ENCODE measurements at places on chromosomes 13 and 19. TPM values are rescaled to one million over a fixed set of nuclear protein-coding genes. Genes with fewer than 3 reads are reported as not detected.

LMTK3 gene
- total RNA-seq, result not detected

MIA gene
- total RNA-seq, result not detected

DNA sequence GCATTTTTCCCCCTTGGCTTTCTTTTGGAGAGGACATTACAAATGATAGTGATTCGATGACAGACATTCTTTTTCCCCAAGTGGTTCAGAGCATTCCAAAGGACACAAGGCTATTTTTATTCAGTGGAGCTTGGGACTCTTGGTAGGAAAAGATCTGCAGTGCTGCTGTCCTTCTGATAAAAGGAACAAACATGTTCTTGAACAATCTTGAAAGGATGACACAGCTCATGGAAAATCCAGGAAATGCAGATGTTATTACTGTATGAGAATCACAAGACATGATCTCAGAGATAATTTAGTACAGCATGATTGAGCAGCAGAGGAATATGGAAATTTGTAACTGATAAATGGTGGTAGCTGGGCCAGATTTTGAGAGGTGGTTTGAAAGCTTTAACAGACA, 96.2 kb upstream of the RFC3 start:
- DNase-seq, result no peak

DNA sequence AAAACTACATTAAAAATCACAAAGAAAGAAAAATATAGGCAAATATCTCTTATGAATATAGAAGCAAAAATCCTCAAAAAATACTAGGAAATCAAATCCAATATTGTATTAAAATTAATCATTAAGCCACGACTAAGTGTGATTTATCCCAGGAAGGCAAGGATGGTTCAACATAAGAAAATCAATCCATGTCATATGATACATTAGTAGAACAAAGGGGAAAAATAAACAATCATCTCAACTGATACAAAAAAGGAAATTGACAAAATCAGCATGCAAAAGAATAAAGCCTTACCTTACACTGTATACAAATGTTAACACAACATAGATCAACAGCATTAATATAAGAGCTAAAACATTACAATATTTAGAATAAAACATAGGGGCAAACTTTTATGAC, 933.3 kb downstream of the PCDH9 start:
- no peak for DNase-seq

GRCh38 chr13:28499609-28500008, 4.7 kb upstream of the FLT1 start:
- no peak for DNase-seq

DNA sequence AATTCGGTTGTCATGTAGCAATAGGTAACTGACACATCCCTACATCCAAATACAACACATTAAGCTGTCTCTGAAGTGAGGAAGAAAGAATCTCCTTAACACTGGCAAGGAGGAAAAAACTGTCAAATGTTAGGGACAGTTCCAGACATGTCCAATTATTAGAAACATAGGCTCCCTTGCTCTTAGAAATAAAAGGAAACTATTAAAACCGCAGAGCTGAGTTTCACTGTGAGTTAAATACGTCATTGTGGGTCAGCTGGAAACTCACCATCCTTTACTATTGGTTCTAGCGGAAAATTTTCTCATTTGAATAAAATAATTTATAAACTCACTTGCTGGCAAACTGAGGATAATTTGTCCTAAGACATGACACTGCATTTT, 40.7 kb downstream of the STARD13 start:
- no peak for DNase-seq

SYCN gene
- total RNA-seq, result not detected

GRCh38 chr13:108495646-108496361, 133.6 kb upstream of the MYO16 start:
- no peak for DNase-seq

- no peak for DNase-seq
Observed at GRCh38 chr19:50187937-50188336, 15.5 kb upstream of the MYH14 start.

GRCh38 chr13:113949546-113949945, 24.3 kb downstream of the C13orf46 start:
- DNase-seq, result no peak

DNA sequence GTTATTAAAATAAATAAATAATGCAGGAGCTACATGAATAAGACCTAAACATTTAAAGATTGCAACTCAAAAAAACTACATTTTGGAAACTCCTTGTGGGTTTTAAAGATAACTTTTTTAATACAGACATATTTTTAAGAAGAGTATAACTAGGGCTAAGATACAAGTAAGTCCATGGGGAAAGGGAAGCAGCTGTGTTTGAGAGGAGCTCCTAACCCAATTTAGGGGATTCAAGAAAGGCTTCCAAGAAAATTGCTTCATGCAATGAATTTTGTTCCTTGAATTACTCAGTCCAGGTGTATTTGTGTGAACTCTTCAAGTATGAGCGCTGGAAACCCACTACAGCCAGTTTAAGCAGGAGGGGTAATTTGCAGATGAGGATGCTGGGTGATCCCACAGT, 44.1 kb upstream of the C13orf42 start:
- DNase-seq, result no peak

GRCh38 chr13:113550453-113550852, 34.1 kb upstream of the TFDP1 start:
- DNase-seq, result no peak

GRCh38 chr13:25675060-25675459, 303.3 kb downstream of the ATP8A2 start:
- DNase-seq, result no peak

PRX gene
- 6.1 TPM for total RNA-seq

All from uterus (tissue), 4 donors.